ENCODE measurements at places on chromosomes 1 and 21.

GRCh38 chr1:170310951-170311350 is 165.2 kb downstream of the NTMT2 start:
- DNase-seq: no peak

DNA sequence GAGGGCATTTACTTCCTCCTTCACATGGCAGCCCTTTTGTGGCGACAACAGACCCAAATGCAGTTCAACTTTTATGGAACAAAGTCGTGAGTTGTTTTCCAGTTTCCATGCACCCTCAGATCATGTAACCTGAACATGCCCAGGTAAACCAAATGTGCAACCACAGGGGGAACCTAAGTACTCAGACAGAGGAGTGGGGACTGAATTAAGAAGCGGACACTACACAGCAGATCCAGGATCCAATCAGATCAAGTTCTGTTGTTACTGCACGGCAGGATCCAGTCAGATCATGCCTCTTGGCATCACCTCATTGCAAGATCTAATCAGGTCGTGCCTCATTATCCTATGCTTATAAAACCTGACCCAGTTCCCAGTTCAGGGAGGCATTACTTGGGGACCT is 115.7 kb downstream of the MATN1 start:
- DNase-seq: no peak

- no peak for DNase-seq
These were observed 30.7 kb upstream of the RNF187 start for GRCh38 chr1:228456252-228457016.

- no peak for DNase-seq
These were observed 217.5 kb upstream of the PLXNA2 start for GRCh38 chr1:208461680-208462079.

- no peak for DNase-seq
These were observed 146.1 kb upstream of the LMO4 start for GRCh38 chr1:87182611-87183010.
